ENCODE measurements at places on chromosomes 7 and 10.

- DNase-seq, result no peak
These were observed 12.8 kb downstream of the ICA1 start for GRCh38 chr7:8249121-8249520.

- no peak for DNase-seq
These were observed 11.9 kb upstream of the LRRC27 start for GRCh38 chr10:132319853-132320653.

- peak; percentile 19 for DNase-seq
These were observed 254.8 kb downstream of the PHF14 start for GRCh38 chr7:11228515-11228914.

DNA sequence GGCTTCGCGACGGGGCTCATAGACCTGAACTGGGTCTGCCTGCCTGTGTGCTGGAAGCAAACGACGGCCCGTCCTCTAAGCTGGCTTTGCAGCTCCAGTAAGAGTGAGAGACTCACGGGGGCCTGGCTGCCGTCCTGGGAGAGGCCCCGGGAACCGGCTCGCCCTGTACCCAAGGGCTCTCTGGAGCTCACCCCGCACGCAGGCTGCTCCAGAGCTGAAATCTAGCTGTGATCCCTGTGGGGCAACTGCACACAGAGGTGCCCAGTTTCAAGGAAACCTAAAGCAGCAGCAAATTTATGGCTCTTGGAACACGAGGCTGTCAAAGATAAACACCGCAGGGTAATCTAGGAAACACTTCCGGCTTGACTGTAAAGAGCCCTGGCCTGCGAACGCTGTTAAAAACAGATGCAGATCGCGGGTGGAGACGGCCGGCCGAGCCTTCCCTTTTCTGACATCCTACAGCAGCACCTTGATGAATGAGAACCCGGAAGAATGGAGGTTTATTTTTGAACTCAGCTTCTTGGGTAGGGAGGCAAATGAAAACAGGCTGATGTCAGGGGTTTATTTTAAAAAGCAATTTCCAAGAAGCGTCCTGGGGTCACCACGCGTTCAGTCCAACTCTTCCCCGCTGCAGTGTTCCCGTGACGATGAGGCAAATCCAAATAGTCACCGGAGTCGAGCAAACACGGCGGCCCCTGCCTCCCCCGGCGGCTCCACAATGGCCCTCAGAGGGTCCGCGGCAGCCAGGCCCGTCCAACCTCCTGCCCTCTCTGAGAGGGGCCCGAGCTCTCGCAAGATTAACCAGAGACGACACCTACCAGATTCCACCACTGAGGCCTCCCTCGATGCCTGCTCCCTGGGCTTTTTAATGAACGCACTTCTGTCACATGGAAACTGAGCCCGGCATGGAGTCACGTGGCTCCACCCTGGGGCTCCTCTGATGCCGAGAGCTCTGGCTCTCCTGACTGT, 29.6 kb downstream of the AMZ1 start:
- no peak for DNase-seq

DNA sequence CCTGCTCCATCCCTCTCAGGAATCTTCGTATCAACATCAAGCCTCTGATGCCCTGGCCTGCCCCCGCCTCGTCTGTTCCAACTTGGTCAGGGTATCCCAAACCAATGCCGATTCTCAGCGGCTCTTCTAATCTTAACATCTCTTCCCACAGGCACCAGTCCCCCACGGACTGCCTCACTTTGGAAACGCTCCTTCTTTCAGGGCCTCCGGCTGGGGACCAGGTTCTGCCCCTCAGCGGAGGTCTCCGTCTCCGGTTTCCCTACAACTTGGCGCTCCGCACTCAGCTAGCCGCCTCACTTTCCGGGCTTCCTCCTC, 488 bp downstream of the ABCF2 start:
- DNase-seq, result no peak

DNA sequence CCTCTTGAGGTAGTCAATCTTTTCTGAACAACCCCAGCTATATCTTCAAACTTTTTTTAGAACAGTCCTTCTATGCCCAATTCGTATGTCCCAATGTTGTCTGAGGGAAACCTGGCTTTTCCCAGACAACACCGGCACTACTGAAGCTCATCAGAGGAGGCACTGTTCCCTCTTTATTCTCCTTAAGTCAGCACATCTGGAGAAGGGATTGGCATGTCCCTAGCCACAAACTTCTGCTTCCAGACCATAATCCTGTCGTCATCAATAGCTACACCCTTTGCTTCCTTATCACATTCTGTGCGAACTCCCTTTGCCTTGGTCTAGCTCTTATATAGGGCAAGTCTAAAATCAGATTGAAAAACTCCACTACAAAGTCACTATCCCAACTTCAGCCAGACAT, 22.9 kb downstream of the PON3 start:
- no peak for DNase-seq

DNA sequence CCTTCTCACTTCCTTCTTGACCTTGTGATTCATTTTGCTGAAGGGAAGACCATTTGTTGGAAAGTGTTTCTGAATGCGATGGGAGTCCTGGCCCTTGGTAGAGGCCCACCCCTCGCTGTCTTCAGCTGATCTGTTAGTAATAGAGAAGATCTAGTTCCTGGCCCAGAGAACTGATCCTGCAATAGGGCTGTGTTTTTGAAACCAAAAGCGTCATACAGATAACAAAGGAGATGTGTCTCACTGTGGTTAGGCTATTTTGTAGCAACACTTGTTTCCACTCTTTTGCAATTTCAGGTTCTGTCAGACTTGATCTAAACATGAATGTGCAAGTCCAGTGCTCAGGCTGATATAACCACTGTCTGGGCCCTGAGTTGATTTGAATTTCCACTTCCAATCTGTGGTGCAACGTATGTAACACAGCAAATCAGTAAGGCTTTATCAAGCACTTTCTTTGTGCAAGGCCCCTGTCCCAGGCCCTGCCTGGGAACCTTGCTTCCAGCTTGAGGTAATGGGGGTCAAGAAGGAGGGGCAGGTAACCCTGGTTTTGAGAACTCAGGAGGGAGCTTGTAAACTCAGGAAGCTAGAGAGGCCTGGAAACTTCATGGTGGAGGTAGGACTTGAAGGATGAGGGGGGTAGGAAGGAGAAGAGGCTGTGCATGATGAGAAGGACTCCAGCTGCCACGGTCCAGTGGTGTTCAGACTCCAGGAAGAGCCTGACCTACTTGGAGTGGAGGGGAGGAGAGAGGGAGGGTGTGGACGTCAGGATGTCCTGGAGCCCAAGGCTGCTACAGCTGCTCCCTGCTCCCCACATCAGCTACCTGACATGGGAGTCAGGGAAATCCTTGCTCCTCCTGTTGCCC, 42.2 kb upstream of the SRGN start:
- no peak for DNase-seq

DNA sequence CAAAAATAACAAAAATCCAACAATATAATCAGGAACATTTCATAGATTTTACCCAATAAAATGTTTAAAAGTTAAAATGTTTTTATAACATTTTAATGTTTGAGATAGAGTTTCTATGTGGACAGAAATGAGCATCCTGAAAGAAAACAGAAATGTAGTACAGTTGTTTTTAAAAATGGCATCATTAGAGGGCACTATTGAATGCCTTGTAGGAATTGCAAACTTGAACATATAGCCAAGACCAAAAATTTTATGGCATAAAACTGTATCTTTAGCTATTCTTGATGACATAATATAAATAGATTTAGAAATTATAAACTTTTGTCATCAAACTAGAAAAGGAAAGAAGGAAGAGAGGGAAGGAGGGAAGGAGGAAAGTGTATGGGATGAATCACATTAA, 1372.7 kb downstream of the GATA3 start:
- no peak for DNase-seq

GRCh38 chr10:31977440-31978155, 49.0 kb upstream of the ARHGAP12 start:
- no peak for DNase-seq

- DNase-seq, result no peak
These were observed 1.0 kb downstream of the SRGN start for GRCh38 chr10:69088801-69089501.

GRCh38 chr7:120554960-120555571, 282.1 kb downstream of the KCND2 start:
- no peak for DNase-seq

DNA sequence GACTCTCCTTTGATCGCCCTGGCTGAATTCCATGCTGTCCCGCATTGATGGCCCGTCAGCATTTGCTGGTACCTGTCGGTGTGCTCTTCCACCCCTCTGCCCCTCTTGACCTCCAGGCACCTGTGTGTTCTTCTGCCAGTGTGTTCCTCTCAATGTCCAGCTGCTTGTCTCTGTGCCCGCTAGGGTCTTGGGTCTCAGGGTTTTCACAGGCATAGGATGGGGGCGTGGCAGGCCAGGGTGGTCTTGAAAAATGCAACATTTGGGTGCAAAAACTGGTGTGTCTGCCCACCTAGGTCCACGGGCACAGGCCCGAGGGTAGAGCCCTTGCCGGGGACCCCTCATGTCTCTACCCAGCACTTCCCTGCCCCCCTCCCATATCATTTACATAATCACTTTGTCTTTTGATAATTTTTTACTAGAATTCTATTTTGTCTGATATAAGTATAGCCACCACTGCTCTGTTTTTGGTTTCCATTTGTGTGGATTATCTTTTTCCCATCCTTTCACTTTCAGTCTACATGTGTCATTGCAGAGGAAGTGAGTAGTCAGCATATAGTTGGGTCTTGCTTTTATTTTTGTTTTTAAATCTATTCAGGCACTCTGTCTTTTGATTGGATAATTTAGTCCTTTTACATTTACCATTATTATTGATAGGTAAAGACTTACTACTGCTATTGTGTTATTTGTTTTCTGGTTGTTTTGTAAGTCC, 46.6 kb upstream of the ADRA2A start:
- DNase-seq, result no peak

DNA sequence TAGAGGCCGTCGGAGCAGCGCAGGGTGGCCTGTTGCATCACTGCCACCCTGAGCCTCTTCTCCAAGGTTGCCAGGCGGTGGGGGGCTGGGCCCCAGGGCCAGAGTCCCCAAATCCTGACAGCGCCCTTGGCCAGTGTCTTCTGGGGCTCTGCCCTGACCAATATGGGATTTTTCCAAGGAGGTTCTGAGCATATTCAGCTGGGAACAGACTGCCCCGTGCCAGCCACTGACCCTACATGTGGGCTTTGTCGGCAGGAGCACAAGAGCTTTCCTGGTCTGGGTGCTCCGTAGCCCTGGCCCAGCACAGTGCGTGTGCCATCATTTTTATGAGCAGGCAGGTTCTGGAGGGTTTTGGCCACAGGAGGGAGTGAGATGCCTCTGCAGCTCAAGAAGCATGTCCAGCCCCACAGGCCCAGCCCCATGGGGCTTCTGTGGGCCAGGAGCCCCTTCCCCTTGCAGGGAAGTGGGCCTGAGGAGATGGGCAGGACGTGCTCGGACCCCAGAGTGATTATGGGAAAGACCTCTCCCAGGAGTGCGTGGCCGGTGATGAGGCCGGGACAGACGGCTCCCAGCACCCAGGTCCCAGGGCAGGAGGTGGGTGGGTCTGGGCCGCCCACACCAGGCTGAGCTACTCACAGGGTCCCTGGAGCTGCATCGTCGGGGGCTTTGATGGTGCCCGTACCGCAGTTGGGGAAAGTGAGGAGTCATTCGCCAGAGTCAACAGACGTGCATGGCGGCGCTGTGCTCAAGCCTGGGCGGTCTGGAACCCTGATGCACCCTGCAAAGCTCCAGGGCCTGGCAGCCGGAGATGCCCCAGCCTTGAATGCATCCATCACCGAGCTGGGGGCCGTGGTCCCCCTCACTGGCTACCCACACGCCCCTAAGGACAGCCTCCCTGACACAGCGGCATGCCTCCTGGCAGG, 66.6 kb downstream of the PWWP2B start:
- DNase-seq, result no peak

DNA sequence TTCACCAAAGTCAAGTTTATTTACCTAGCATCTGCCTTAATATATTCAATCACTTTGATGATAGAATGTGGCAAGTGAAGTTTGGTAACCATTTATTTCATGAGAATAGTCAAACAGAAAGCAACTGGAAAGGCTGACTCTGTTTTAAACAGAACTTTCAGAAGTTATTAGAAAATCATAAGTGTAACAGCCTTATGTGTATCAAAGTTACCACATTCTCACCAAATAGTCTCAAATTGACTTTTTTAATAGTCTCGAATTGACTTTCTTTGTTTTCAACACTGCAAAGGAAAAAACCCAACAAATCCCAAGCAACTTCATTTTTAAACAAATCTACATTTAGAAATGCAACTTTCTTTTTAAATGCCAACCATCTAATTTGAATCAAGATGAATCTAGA, 29.5 kb downstream of the NAMPT start:
- no peak for DNase-seq

DNA sequence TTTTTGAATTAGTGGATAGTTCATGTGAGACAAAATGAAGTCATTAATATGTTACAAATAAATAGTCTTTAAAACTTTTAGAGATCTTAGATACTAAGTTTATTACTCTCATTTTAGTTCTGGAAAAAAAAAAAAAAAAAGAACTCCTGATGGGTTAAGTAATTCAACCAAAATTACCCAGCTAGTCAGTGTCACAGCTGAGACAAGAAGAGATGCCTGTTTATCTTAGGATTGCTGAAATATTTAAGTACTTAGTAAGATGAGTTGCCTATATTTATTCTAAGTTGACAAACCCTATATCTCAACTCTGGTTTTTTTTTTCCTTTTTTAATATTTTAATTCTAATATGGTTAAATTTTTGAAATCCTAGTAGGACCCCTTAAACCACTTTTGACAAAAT, 781.0 kb upstream of the LRRN3 start:
- DNase-seq, result no peak
